ENCODE measurements at places on chromosomes 1 and 21. TPM values are rescaled to one million over a fixed set of nuclear protein-coding genes. Genes with fewer than 3 reads are reported as not detected.

DNA sequence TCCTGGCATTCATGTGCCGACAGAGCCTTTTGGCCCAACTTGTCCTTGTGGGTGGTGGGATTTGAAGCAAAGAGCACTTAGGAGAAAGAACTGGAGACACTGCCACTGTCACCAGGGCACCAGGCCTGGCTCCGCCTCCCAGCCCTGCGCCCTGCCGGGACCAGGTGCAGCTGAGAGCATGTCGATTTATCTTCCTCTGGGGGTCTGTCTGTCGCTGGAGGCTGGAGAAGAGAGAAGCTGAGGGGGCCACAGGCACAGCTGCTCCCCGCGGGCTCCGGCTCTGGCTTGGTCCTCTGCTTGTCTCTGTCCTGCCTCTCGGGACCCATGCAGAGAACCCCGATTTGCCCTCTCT is 28.2 kb downstream of the PCNT start:
- DNase-seq = no peak

- DNase-seq = peak; percentile 58
Measured at GRCh38 chr1:155463865-155464650, 98.5 kb downstream of the ASH1L start.

- no peak for DNase-seq
Measured at GRCh38 chr1:47198214-47198613, 8.4 kb upstream of the PDZK1IP1 start.

Gene DVL1
- 109 TPM for total RNA-seq

All from mammary epithelial cell (primary cell).